Retinal pigment epithelial cell (primary cell): ENCODE measurements at places on chromosomes 13 and 19.

DNA sequence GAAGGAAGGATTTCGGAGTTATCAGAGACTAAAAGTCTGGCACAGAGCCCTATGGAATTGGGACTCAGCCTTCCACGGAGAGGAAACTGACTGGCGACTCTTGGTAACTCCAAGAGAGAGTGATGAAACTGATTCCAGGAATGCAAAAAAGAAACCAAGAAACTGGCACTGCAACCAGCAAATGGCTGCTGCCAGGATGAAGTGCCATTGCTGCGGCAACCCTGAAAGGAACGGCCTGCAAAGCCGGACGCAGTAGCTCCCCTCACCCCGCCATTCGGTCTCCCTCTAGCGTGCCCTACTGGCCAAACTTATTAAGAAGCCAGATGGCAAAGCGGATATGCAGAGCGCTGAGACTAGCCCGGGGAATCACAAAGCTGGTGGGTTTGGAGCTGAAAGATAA is 236.0 kb downstream of the PCDH9 start:
- DNase-seq = peak; percentile 36

DNA sequence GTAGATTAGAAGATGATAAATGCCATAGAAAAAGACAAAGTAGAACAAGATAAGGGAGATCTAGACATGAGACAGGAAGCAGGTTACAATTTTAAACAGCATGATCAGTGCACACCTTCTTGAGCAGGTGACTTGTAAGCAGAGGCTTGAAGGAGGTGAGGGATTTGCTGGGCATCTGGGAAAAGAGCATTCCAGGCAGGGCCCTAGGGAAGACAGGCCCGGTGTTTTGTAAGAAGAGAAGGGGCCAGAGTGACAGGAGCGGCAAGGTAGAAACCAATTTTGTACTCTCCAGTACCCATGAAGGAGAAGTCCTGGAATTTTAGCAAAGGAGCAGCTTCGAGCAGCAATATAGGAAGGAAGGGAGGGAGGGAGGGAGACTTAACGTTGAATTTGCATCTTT is 296.5 kb downstream of the MZT1 start:
- DNase-seq = no peak

- no peak for DNase-seq
These were observed 204.3 kb downstream of the SUCLA2 start for GRCh38 chr13:47796816-47797215.

DNA sequence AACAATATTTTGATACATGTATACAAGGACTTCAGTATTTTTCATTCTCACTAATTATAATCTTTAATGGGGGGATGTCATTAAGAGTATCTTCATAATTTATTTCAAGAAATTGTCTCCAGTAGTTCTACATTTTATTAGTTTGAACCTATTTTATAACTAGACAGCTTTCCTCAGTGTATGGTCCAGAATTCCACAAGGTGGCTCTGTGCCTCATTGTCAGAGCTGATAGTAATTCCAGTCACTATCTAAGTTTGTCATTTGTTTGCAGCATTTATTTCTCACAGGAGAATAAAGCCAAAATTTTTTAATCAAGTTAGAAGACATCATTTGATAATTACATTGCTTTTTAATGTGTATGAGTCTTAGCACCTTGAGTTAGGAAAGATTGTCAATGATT is 1633.0 kb upstream of the PCDH20 start:
- no peak for DNase-seq

DNA sequence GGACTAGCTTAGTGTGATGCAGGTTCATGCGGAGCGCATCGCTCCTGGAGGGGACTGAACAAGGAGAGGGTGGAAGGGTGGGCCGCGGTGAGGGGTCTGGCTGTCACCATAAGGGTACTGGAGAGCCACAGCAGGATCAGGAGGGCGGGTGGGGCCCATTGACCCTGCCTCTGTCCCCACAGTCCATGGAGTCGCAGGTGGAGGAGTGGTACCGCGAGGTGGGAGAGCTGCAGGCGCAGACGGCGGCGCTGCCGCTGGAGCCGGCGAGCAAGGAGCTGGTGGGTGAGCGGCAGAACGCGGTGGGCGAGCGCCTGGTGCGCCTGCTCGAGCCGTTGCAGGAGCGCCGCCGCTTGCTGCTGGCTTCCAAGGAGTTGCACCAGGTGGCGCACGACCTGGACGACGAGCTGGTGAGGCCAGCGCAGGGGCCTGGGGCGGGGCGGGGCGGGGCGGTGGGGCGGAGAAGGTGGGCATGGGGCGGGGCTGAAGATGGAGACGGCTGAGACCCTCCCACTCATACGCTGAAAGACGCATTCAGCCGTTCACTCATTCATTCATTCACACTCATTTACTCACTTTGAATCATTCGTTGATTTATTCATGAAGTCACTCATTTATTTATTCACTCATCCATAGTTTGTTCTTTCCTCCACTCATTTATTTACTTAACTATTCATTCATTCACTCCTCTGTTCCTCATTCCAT is 27.5 kb upstream of the SHKBP1 start:
- DNase-seq = peak; percentile 20

- DNase-seq = peak; percentile 74
These were observed 209.2 kb downstream of the TSHZ3 start for GRCh38 chr19:31139871-31140505.

DNA sequence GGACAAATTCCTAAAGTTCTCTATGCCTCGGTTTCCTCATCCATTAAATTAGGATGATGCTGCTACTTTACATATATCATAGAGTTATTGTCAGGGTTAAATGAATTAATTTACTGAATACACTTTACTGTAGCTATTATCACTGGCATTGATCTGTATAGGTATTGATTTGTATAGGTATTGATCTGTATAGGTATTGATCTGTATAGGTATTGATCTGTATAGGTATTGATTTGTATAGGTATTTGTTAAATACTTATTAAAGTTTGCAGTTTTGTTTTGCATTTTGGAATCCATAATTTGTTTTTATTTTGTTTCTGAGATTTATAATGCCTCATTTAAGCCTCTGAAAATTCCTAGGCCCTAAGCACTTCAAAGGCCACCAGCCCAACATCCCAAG is 2.4 kb upstream of the PPP2R1A start:
- DNase-seq = no peak

DNA sequence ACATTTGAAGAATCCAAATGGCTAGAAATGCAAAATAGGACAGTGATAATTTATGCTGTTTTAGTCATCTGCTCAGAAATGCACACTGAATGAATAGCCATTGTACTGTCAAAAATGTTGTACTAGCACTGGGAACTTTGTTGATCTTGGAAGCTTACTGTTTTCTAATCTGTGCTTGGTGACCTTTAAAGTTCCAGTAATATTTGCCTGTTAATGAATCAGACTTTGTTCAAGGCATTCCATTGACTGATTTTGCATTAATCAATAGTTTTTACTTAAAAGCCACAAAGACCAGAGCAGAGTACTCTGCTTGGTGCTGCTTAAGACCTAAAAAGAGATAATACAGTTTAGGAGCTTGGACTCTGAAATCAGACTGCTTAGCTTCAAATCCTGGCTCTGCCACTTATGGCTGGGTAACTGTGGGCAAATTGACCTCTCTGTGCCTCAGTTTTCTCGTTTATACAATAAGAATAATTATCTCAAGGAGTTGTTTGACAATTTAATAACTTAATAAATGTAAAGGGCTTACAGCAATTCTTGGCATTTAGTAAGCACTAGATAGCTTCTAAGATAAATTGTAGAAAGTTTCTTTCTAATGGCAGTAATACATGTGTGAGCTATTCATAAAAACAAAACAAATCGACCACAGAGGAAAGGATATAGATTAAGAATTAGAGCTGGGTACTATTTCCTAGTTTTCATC is 4.6 kb upstream of the SLAIN1 start:
- no peak for DNase-seq

GRCh38 chr13:79386125-79386826 is 19.8 kb downstream of the RBM26 start:
- no peak for DNase-seq

GRCh38 chr19:13613447-13613846 is 107.2 kb upstream of the CACNA1A start:
- no peak for DNase-seq

GRCh38 chr13:31012655-31013024 is 80.2 kb downstream of the TEX26 start:
- no peak for DNase-seq

DNA sequence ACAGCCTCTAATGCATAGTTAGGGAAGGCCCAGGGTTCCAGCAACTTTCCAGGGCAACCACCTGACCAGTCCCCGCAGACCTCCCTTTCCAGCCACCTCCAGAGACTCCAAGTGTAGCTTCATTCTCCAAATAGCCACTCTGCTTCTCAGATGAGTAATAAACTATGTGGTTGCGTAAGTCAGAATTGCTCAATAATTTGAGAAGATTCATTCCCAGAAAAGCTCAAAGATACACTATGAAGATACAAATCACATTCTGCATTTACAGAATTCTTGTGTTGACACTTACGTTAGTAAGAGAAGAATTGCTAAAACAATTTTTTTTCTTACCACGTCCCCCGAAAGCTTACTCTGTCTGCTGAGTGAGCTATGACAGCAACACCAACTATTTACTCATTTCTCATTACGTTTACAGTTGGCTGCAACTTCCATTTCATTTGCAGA is 8.2 kb upstream of the LATS2 start:
- DNase-seq = no peak

GRCh38 chr13:37187621-37188020 is 82.2 kb upstream of the CSNK1A1L start:
- no peak for DNase-seq

DNA sequence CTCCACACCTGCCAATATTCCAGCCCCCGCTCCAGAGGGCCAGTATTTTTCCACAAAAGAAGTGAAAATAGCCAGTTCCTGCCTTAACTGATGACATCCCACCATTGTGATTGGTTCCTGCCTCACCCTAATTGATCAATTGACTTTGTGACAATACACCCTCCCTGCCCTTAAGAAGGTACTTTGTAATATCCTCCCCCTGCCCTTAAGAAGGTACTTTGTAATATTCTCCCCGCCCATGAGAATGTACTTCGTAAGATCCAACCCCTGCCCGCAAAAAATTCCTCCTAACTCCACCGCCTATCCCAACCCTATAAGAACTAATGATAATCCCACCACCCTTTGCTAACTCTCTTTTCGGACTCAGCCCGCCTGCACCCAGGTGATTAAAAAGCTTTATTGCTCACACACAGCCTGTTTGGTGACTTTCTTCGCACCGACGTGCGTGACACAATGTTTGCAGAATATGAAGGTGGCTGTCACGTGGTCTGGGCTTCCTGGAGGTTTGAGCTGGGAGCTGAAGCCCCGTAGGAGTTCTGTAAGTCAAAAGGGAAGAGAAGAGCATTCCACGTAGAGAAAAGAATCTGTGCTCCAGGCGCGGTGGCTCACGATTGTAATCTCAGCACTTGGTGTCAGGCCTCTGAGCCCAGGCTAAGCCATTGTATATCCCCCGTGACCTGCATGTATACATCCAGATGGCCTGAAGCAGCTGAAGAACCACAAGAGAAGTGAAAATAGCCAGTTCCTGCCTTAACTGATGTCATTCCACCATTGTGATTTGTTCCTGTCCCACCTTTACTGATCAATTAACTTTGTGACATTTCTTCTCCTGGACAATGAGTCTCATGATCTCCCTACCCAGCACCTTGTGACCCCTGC is 6.2 kb upstream of the FUT3 start:
- no peak for DNase-seq

DNA sequence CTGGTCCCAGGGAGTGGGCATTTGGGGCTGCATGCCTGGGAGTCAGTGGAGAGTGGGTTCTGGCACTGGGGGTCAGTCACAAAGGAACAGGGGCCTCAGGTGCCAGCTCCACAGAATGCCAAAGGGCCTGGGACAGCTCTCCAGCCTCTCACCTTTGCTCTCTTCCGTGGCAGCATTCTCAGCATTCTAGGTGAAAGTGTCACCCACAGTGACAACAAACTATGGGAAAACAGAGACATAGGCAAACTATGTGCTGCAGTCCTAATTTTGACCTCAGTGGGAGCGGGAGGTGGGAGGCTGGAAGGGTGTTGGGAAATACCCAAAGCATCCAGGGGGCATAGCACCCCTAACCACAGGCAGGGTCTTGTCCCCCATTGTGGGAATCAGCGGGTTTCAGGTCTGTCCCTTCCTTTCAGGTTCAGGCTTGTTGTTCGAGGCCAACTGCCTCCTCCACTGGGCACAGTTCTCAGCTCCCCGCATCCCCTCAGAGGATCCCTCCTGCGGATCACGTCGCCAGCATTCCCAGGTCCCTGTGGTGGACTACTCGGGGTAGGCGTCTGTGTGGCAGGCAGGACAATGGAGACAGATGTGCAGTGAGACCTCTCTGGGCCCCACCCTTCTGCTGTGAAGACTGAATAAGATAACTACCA is 52.4 kb downstream of the TSHZ3 start:
- no peak for DNase-seq

DNA sequence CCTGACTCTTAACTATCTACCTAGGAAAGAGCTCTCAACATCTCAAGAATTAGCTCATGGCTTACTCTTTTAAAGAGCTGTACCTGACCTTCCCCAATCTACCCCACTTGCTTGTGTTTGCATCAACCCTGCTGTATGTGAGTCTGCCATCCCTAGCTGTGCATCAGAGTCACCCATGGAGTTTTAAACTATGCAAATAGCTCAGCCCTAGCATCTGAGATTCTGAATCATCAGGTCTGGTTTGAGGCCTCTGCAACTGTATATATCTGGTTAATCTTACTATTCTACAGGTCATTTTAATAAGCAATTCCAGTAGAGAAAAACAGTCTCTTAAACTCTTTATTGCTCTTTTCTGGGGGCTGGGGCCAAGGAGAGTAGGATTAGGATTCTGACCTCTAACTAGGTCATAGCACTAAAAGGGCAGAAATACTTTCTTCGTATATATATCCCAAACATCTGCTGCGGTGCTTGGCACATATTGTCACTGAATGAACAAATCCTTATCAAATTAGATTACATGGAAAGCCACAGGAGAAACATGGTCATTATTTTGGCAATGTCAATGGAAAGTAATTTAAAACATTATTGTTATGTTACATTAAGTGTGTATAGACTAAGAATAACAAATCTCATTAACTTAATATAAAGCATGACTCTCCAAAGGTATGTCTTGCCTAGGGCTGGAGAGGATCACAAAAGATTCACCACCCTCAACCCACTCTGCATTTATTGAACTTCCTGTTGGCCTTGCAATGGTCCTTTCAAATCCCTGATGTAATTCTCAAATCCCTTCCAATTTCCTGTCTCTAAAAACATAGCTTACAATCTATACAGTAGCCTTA is 232.2 kb downstream of the DACH1 start:
- no peak for DNase-seq

- no peak for DNase-seq
These were observed at the start of gene FLT1 for GRCh38 chr13:28494778-28495537. FLT1 (minus strand) TSS chr13:28495128; CDS start chr13:28494843, 285 bp downstream.

DNA sequence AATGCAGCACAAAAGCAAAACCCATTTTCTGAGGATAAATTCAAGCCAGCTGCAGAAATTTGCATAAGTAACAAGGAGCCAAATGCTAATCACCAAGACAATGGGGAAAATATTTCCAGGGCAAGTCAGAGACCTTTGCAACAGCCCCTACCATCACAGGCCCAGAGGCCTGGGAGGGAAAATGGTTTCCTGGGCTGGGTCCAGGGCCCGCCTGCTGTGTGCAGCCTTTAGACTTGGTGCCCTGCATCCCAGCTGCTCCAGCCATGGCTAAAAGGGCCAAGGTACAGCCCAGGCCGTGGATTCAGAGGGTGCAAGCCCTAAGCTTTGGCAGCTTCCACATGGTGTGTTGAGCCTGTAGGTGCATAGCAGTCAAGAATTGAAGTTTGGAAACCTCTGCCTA is 309.5 kb upstream of the SGCG start:
- no peak for DNase-seq

- no peak for DNase-seq
These were observed 109.3 kb downstream of the COL4A2 start for GRCh38 chr13:110416131-110417025.
